Stimulated activated CD8-positive, alpha-beta memory T cell treated with anti-CD3 and anti-CD28 coated beads, Interleukin-4, amount 100 ng/mL, for 4 hours (primary cell): ENCODE measurements at places on chromosomes 5 and 9.

- no peak for DNase-seq
These were observed 184.8 kb downstream of the NR3C1 start for GRCh38 chr5:143218517-143219170.

GRCh38 chr5:175457466-175457865, 13.5 kb upstream of the DRD1 start:
- DNase-seq: no peak

DNA sequence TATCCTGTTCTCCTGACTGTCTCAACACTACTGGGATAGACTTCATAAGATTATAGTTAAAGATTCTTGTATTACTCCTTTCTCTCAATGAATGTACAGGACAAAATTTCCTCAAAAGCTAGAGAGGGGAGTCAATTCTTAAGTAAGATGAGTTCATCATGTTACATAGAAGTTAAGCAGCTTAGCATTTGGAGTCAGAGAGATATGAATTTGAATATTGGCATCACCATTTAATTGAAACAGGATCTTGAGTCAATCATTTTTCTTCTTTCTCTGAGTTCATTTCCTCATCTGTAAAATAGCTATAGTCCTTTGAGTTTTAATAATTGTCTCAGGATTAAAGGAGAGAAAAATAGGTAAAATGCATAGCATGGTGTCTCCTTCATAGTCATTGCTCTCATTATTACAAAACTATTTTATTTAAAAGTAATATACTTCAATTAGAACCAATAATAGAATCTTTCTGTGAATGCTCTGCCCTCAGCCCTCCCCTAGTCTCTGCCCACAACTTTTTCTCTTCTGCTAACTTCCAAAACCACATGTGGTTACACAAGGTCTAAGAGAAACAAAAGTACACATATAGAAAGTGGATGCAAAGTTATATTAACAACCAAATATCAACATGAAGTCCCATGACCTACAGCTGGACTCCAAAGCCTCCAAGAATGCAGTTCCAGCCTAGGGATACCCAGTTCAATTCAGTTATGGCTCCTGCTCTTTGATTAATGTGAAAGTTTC, 265.6 kb downstream of the TLE1 start:
- DNase-seq: no peak

DNA sequence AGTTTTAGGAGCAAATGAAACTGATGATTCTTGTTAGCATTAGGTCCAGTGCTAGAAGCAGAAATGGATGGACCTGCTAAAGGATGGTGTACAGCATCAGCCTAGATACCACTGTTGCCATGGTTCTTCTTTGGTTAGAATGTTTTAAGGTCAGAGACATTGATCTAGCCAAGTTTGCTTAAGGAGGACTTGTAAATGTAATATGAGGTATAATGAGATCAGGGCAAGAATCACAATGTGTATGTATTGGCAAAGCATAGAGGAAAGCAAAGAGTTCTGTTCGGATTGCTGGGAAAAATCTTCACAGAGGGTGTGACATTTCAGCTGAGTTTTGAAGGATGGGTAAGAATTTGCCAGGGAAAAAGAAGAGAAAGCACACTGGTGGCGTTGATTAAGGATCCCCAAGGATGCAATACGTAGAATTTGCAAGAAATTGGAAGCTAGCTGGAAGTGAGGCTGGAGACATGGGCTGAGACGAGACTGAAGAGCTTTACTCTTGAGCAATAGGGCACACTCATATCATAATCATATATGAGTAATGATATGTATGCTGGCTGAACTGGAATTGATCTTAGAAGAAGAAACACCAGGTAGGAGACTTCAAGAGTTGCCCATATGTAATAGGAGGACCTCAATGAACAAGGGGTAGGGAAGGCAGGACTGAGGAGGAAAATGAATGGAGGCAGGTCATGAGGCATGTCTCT, 102.0 kb downstream of the ZNF462 start:
- DNase-seq: no peak

DNA sequence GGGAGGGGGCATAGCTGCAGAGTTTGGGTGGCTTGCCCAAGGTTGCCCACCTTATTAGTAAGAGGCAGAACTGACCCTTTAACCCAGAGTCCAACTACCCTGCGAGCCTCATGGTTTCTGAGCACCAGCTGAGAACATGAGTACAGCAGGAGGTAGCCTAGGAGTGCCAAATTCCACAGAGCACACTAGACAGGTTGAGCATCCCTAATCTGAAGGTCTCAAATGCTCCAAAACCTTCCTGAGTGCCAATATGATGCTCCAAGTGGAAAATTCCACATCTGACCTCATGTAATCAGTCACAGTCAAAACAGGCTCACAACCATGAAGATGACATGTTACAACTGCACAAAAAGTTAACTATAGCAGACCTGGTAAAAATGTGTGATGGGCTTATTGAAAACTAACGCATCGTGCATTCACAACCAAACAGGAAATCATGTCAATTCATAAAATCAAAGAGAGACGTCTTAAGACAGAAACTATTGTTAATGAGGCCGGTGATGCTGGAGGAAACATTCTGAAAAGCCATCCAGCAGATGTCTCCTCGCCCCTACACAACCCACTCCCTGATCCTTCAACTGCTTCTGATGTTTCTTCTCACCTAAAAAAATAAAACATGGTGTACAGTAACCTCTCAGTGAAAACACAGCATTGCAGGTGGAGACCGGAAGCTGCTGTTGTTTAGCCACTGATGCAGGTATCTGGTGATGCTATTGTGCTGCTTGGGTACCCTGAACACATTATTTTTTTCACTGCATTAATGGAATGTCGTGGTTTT, 25.0 kb downstream of the PTCH1 start:
- DNase-seq: no peak

GRCh38 chr9:134993996-134994720, 76.4 kb upstream of the FCN1 start:
- DNase-seq: no peak

DNA sequence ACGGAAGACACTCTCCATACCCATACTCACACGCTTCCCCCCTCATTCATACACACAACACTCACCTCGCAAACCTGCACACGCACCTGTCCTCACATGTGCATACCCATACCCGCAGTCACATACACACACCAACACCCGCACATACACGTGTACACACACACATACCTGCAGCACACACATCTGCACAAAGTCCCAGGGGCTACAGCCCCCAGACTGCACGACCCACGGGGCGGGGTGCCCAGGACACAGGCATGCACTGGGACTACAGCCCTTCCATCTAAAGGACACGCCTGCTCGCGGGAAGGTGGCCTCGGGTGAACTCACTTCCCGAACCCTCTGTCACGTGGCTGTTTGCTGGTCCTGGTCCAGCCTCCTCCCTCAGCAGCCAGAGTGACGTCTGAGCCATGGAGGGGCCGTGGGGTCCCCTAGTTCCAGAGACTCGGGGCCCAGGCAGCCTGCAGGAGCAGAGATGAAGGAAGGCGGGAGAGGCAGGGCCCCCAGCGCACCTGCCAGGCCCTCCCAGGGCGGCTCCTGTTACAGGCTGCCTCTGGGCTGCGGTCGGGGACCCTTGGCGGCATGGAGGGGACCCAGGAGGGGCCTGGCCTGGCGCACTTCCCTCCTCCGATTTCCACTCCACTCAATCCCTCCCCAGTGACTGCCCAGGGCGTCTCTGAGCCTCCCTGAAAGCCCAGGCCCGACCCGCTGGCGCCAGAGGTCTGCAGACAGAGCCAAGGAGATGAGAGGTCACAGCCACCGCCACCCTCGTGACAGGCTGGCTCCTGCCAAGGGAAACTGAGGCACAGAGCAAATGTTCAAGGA, 8.1 kb downstream of the SLC12A7 start:
- DNase-seq: no peak

- no peak for DNase-seq
These were observed 141.0 kb downstream of the AGTPBP1 start for GRCh38 chr9:85600675-85601263.

- DNase-seq: no peak
These were observed 175.1 kb downstream of the CCDC192 start for GRCh38 chr5:127878174-127878750.

DNA sequence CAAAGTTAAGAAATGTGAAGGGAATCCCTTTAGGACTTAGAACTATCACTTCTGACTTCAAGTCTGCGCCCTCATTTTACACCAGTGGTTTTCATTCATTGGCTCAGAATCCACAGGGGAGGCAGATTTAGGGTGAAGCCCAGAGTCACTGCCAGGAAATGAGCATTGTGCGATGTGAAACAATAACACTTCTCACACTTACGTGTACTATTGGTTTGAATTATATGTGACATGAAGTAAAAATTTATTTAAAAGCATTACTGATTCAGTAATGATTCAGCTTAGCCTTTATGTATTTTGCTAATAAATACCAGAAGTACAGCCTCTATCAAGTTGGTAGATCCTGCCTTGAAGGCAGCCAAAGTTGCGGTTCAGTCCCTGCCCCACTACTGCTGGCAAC, 98.6 kb downstream of the PAM start:
- DNase-seq: no peak

- DNase-seq: no peak
These were observed 254.7 kb downstream of the NTRK2 start for GRCh38 chr9:84924266-84924665.

DNA sequence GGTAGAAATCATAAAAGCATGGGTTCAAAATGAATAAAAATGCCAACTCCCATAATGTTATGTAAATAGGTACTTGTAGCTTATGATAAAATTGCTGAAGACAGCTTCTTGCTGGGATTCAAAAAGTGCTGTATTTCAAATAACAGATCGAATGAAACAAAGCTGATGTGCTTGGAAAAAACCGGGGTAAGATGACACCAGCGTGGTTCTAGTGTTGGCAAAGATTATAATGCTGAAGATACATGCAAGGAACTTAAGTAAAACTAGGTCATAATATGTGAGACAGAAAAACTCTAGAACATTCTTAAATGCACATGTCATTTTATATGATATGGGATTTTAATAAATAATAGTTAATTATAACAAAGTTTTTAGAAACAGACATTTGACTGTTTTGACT, 44.4 kb upstream of the APC start:
- DNase-seq: no peak

DNA sequence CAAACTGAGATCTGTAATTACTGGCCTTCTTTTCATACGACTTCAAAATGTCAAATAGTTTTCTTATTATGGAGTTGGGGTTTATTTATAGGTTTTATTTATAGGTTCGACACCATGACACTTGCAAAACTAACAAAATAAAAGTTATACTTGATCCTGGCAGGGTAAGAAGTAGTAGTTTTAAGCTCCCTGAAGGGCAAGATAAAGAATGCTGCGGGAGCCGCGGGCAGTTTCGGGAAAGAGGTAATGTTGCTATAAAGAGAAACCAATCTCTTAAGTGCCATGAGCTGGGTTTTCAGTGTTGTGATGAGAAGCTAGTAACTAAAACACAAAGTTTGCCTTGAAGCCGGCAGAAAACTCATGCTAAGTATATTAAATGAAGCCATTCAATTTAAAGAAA, 24.8 kb downstream of the PTPN3 start:
- DNase-seq: no peak

- DNase-seq: no peak
These were observed 65.3 kb downstream of the ARHGEF37 start for GRCh38 chr5:149646564-149646963.

- DNase-seq: no peak
These were observed 1.9 kb downstream of the RAI14 start for GRCh38 chr5:34657988-34658387.

DNA sequence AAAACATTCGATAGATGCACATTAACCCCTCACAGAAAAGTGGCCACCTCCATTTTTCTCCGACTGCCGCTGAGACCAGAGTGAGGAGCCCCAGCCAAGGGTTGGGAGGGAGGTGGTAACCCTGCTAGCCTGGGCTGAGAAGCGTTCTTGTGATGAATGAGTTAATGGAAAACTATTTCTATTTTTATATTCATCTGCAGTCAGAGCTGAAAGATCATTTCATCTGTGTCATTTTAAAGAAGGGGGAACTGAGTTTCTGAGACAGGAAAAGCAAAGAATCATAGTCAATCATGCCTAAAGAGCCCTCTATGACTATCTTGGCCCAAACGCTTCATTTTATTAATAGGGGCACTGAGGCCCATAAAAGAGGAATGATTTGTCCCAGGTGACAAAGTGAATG, 229.5 kb downstream of the PAPPA start:
- DNase-seq: no peak

- DNase-seq: no peak
These were observed 43.8 kb downstream of the TRIP13 start for GRCh38 chr5:936149-937144.

DNA sequence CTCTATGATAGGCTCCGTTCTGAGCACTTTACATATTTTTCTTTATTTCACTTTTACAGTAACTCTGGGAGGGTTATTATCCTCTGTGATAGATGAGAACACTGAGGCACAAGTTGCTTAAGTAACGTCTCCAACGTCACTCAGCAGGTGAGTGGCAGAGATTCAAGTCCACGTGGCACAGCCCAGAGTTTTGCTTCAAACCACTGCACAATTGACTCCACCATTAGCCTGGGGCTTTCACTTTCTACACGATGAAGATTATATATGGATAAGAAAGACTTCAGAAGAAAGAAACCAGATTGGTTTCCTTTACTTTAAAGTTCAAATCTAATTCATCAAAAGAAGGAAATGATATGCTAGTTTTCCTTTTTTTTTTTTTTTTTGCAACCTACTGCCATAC, 245.9 kb downstream of the SYK start:
- DNase-seq: no peak

- no peak for DNase-seq
These were observed 21.9 kb downstream of the STXBP1 start for GRCh38 chr9:127634021-127634420.

DNA sequence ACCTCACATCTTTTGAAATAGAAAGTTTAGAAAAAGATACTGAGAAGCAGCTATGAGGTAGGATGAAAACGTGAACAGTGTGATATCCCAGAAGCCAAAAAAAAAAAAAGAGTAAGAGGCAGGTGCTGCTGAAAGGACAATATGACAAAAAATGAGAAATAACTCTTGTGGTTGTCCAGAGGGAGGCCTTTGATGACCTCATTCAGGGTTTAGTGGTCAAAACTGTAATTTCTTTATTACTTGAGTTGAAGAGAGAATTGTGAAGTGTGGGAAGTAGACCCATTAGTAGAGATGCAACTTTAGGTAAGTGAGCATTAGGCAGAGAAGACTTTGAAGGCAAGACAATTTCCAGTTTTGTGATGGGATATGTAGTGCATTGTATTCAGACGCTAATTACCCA, 1306.3 kb upstream of the ACO1 start:
- no peak for DNase-seq

- no peak for DNase-seq
These were observed 26.1 kb upstream of the ANXA6 start for GRCh38 chr5:151183456-151184245.

GRCh38 chr5:541539-542318, 17.5 kb upstream of the SLC9A3 start:
- no peak for DNase-seq

- no peak for DNase-seq
These were observed 1162.9 kb upstream of the WWC1 start for GRCh38 chr5:167128581-167128980.

DNA sequence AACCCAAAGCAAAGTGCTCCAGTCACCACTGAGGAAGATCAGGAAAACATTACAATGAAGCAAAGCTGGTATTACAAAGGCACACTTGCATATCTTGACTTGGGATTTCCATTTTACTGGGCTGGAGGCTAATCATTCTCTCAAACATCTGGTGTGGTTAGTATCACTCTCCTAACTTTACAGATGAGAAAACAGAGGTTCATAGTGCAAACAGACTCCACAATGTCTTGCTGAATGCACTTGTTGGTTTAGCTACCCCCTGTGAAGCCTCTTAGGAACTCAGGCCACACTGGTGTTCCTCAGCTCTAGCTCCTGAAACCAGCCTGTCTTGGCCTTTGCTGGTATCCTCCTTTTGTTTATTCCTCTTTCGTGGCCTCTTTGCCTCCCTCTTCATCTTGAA, 29.5 kb upstream of the SMAD5 start:
- no peak for DNase-seq

- DNase-seq: no peak
These were observed 14.5 kb downstream of the PLPP1 start for GRCh38 chr5:55520117-55520839.
